ENCODE measurements at places on chromosomes 3 and 15.

DNA sequence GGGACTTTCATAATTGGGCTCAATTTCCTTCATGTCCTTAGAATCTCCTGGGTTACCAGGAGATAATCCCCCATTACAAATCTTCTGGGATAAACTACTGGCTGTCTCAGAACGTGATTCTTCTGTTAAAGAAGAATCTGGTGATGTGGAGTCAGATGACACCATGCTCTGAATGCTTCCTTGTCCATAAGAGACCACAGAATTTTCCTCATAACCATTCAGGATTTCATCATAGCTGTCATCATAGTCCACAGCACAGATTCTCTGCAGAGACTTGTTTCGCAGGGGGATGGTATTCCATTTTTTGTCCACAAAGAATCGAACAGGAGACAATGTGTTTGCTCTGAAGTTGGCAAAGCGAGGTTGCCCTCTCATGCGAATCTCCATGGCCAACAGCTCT is 109.8 kb upstream of the TSPAN3 start:
- DNase-seq: no peak

- DNase-seq: no peak
These were observed 25.3 kb downstream of the STARD5 start for GRCh38 chr15:81298611-81299010.

DNA sequence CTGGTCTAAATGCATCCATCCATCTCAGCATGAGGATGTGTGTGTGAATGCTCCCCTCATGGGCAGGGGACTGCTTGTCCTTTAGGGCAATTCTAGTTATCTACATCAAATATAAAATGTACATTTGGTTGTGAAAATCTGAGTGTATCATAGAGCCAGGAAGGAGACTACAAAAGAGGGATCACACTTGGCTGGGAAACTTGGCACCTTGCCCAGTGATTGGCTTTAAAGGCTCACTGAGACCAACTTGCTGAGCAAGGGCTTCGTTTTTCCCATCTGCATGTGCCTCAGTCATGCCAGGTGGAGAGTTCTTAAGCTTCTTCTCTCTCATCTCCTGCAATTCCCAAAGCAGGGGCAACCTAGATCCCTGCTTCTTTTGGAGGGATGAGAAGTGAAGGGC is 5.2 kb downstream of the CAPN3 start:
- DNase-seq: no peak

DNA sequence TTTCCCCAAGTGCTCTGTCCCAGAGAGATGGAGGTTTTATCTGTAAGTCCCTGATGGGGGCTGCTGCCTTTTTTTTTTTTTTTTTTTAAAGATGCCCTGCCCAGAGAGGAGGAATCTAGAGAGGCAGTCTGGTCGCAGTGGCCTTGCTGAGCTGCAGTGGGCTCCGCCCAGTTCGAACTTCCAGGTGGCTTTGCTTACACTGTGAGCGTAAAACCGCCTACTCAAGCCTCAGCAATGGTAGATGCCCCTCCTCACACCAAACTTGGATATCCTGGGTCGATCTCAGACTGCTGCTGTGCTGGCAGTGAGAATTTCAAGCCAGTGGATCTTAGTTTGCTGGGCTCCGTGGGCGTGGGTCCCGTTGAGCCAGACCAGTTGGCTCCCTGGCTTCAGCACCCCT is 51.6 kb downstream of the SLC2A2 start:
- DNase-seq: no peak

DNA sequence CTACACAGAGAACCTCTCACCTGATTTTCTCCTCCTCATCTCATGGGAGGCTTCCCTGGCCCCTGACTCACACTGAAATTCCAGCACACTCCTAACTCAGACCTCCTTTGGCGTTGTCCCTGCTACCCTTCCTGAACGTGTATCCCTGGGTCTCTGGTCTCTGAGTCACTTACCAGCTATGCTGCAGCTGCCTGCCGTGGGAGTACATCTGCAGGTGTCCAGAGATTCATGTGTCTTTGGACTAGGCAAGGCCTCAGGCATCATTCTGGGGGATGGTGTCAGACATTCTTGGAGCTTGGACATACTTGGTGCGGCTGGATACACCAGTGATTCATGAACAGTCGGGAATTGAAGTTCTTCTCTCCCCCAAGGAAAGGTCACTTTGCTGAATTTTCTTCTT is 148.8 kb upstream of the TRIM42 start:
- no peak for DNase-seq

GRCh38 chr3:63951492-63952247 is 39.5 kb upstream of the SCAANT1 start:
- no peak for DNase-seq

DNA sequence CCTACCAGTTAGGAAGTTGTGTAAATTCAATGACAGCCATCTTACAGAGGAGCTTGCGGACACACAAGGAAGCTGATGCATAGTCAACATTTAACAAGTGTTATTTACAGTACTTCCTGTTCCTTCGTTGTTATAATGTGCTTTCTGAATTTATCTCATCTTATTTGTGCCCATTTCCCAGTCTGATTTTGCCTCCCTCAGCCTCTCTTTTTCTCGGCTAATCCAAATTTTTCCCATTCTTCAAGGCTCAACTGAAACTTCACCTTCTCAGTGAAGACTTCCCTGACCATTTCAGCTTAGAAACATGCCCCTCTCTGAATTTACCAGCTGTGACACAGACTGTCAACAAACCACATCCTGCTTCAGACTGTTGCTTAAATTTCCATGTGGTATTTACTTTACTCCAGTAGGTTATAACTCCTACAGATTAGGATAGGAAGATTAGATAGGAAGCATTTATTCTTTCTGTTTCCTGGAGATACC is 55.7 kb upstream of the CP start:
- no peak for DNase-seq

GRCh38 chr3:13338996-13339395 is 81.1 kb downstream of the NUP210 start:
- no peak for DNase-seq

DNA sequence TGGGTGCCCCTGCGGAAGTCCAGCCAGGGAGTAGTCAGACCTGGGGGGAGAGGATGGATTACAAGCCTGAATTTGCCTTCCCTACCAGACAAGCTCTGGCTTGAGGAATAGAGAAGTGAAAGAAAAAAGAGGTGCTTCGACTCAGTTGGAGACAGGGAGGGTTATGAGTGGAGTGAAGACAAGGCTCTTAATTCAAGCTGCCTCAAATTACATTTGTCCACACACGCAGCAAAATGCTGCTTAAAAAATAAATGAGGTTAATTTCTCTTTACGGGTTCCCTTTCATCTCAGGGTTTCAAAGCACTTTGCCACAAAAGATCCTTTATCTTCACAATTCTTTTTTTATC is 49.0 kb upstream of the SLC4A7 start:
- DNase-seq: no peak

- DNase-seq: no peak
These were observed 102.9 kb upstream of the NR2E3 start for GRCh38 chr15:71707230-71708050.

GRCh38 chr3:77563012-77563411 is 523.1 kb downstream of the ROBO2 start:
- DNase-seq: no peak

GRCh38 chr15:91660174-91660649 is 193.3 kb upstream of the SLCO3A1 start:
- DNase-seq: no peak

DNA sequence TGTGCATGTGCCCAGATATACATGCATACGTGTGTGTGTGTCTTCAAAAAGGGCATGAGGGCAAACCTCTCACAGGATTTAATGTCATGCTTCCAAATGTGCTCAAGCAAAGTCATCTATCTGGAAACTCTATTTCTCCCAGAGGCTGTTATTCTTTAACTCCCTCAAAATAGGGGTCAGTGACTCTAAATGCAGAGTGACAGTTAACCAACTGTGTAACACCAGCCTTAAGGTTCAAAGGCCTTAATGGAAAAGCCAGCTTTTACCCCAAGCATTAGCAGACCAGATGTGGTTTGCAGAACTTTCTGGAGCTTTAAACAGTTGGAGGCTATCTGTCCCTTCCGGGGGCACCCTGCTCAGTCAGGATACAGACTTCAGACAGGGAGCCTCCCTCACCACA is 70.4 kb upstream of the SLC7A14 start:
- no peak for DNase-seq

GRCh38 chr3:46361408-46362283 is 7.7 kb downstream of the CCR2 start:
- DNase-seq: no peak

DNA sequence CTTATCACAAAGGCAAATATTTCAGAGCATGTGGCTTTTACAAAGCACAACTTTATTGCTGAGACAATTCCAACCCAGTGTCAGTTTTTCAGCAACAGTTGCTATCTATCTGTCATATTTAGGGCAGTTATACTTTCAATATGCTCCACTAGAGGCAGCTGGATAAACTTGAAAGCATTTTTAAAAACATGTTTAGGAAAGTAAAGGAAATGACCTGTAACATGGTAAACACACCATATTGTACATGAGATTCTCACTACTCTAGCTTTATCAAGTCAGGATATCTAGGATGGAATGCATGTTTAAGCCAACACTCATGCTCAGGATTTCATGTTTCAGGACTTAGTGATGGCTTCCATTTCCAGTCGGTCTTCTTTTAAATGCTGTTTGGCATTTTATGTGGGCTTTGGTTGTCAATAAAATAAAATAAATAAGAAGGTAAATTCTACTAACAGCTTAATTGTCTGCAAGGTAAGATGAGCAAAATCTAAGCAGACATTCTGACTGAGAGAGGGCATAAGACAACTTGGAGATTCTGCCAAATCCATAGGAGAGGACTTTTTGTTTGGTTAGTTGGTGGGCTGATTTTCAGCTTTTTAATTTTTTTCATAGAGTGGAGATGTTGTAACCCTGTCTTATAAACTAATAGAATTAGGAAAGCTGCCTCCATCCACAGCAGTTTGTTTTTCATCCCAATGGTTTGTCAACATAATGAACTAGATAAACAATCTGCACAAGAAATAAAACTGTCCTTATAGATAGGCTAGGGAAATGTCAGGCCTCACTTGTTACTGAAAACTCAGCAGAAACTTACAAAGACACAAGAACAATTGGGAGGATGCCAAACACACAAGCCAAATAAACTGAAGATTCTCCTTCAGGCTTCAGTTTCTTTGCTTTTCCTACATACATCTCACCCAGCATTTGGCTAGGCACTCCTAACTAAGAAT is 63.4 kb upstream of the CPB1 start:
- DNase-seq: no peak

- DNase-seq: no peak
These were observed 48.8 kb downstream of the WWTR1 start for GRCh38 chr3:149608987-149609386.

DNA sequence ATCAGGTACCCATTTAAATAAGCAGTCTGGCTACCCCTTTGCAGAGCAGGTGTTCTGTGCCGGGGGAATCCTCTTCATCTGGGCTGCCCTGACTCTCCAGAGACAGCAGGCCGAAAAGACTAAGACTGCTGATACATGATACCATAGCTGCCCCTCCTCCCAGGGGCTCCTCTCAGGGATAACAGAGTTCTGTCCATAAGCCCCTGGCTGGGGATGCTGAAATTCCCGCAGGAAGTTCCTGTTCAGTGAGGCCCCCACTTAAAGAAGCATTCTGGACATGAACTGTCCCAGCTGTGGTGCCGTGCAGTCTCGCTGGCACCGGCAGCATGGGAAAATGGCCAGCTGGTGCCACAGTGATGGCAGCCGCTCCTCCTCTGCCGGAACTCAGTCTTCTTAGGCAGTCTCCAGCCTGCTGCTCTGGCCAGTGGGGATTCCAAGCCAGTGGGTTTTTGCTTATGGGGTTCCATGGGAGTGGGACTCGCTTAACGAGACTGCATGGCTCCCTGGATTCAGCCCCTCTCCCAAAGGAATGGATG is 1026.2 kb downstream of the NAALADL2 start:
- DNase-seq: no peak

GRCh38 chr15:41792000-41792637 is 17.8 kb downstream of the MAPKBP1 start:
- DNase-seq: no peak

GRCh38 chr3:17755836-17756235 is 13.4 kb upstream of the TBC1D5 start:
- no peak for DNase-seq

- no peak for DNase-seq
These were observed 259.4 kb downstream of the VGLL3 start for GRCh38 chr3:86731501-86731901.

GRCh38 chr3:149638228-149639092 is 19.4 kb downstream of the WWTR1 start:
- no peak for DNase-seq

DNA sequence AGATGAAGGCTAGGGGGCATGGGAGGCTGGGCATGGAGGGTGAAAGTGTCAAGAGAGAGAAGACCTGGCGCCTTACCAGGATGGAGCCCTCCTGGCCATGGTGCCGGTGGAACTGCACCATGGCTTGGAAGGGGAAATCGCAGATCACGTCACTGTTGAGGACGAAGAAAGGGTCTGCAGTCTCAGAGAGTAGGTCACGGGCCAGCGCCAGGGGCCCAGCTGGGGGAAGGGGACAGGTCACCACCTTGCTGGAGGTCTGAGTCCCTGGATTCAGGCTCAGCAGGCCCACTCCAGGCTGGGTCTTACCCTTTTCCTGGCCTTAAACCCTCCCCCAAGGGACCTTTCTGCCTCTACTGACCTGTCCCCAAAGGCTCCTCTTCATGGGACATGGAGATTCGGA is 855 bp downstream of the GMPPB start:
- DNase-seq: no peak

- no peak for DNase-seq
These were observed 40.5 kb downstream of the ARMC8 start for GRCh38 chr3:138227650-138228049.

DNA sequence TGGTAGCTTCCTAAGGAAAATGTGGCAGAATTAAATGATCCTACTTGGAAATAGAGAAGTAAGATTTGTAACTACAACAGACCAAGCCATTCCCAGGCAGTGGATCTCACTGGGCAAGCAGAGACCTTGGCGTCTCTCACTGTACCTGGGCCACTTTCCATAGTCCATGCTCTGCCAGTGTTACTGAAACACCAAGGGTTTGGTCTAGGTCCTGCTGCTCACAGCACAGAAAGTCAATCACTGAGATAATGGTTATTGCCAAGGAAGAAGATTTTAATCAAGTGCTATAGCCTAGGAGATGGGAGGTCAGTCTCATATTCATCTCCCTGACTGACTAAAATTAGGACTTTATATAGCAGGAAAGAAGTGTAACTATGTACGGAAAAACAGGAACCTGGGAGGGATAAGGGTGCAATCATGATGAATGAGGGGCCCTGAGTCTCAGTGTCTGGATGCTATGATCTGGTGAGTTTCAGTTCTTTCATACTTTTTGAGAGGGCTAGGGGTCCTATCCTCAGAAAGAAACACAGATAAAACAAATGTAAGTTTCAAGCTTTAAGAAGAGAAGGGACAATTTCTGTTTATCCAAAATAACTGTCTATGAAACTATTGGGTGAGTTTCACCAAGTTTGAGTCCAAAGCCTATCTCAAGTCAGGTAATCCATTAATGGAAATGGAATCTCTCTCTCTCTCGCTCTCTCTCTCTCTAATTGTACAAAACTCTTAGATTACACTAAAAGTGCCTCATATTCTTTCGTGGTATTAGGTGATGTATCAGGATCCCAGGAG is 20.6 kb downstream of the GPR15 start:
- no peak for DNase-seq

- no peak for DNase-seq
These were observed 47.2 kb upstream of the MME start for GRCh38 chr3:155032918-155033317.

All from stimulated activated CD4-positive, alpha-beta T cell treated with anti-CD3 and anti-CD28 coated beads, TNF-alpha, amount 100 ng/mL, for 24 hours (primary cell).